ENCODE measurements at places on chromosomes 3 and 15. TPM values are rescaled to one million over a fixed set of nuclear protein-coding genes. Genes with fewer than 3 reads are reported as not detected.

The NECTIN3 gene
- total RNA-seq = 20.0 TPM

The NR2E3 gene
- total RNA-seq = not detected

The OSBPL10 gene
- 7.8 TPM for total RNA-seq

The C15orf62 gene
- total RNA-seq = 0.28 TPM

The GOLGA8B gene
- total RNA-seq = 66.7 TPM

The TMEM44 gene
- total RNA-seq = 11.9 TPM

The HGD gene
- total RNA-seq = 0.71 TPM

The SFMBT1 gene
- 16.1 TPM for total RNA-seq

The ECE2 gene
- 2.3 TPM for total RNA-seq

The FMN1 gene
- 6.7 TPM for total RNA-seq

The IQCF5 gene
- total RNA-seq = not detected

The FBXO40 gene
- total RNA-seq = not detected

The CBLB gene
- total RNA-seq = 46.0 TPM

The DZIP1L gene
- total RNA-seq = 11.2 TPM

The SLC12A1 gene
- not detected for total RNA-seq

The ANKUB1 gene
- not detected for total RNA-seq

The PEAK1 gene
- total RNA-seq = 59.8 TPM

All from sigmoid colon (tissue), 7 donors.